ENCODE measurements at places on chromosomes 4 and X. TPM values are rescaled to one million over a fixed set of nuclear protein-coding genes. Genes with fewer than 3 reads are reported as not detected.

PLS3 gene
- 155 TPM for total RNA-seq

SHROOM4 gene
- total RNA-seq: 1.2 TPM

PLP1 gene
- 1.8 TPM for total RNA-seq

MGST2 gene
- total RNA-seq: 25.0 TPM

BEX1 gene
- 3.7 TPM for total RNA-seq

HS6ST2 gene
- not detected for total RNA-seq

PLXNB3 gene
- total RNA-seq: 2.6 TPM

FAM236D gene
- not detected for total RNA-seq

DRD5 gene
- not detected for total RNA-seq

EGF gene
- 1.9 TPM for total RNA-seq

MTMR1 gene
- total RNA-seq: 13.1 TPM

F8 gene
- total RNA-seq: 0.86 TPM

NAA11 gene
- not detected for total RNA-seq

FRAS1 gene
- 1.2 TPM for total RNA-seq

HPGDS gene
- total RNA-seq: not detected

FTHL17 gene
- not detected for total RNA-seq

NPFFR2 gene
- total RNA-seq: not detected

ACOT9 gene
- total RNA-seq: 75.8 TPM

TKTL2 gene
- total RNA-seq: not detected

TMEM144 gene
- total RNA-seq: 2.0 TPM

ETDA gene
- total RNA-seq: not detected

CASP6 gene
- total RNA-seq: 31.0 TPM

MAGEE2 gene
- not detected for total RNA-seq

DHRSX gene
- 36.0 TPM for total RNA-seq

HDAC8 gene
- total RNA-seq: 14.7 TPM

FGA gene
- not detected for total RNA-seq

RAB41 gene
- not detected for total RNA-seq

ITIH6 gene
- total RNA-seq: not detected

MAGEB10 gene
- not detected for total RNA-seq

MXRA5 gene
- total RNA-seq: 0.86 TPM

NDP gene
- total RNA-seq: 0.29 TPM

UVSSA gene
- 9.5 TPM for total RNA-seq

GAGE13 gene
- not detected for total RNA-seq

TMEM156 gene
- 2.0 TPM for total RNA-seq

CYTL1 gene
- total RNA-seq: not detected

TRIM61 gene
- 1.4 TPM for total RNA-seq

SPCS3 gene
- 81.3 TPM for total RNA-seq

GABRQ gene
- 0.53 TPM for total RNA-seq

DGAT2L6 gene
- total RNA-seq: not detected

ADAM29 gene
- total RNA-seq: not detected

ZNF185 gene
- total RNA-seq: 2.5 TPM

UGT2B17 gene
- not detected for total RNA-seq

MAP7D2 gene
- not detected for total RNA-seq

ODAM gene
- not detected for total RNA-seq

SEC24B gene
- 20.2 TPM for total RNA-seq

CT45A5 gene
- total RNA-seq: not detected

PDGFRA gene
- 63.1 TPM for total RNA-seq

ETDB gene
- not detected for total RNA-seq

RBM46 gene
- total RNA-seq: not detected

USP17L15 gene
- total RNA-seq: not detected

CLDN34 gene
- not detected for total RNA-seq

LRP2BP gene
- not detected for total RNA-seq

TASL gene
- not detected for total RNA-seq

ZFP42 gene
- not detected for total RNA-seq

PDCL2 gene
- not detected for total RNA-seq

FAAH2 gene
- not detected for total RNA-seq

TEC gene
- total RNA-seq: 1.4 TPM

TGIF2LX gene
- total RNA-seq: not detected

TLR3 gene
- 8.6 TPM for total RNA-seq
